ENCODE measurements at places on chromosomes 12 and 14.

DNA sequence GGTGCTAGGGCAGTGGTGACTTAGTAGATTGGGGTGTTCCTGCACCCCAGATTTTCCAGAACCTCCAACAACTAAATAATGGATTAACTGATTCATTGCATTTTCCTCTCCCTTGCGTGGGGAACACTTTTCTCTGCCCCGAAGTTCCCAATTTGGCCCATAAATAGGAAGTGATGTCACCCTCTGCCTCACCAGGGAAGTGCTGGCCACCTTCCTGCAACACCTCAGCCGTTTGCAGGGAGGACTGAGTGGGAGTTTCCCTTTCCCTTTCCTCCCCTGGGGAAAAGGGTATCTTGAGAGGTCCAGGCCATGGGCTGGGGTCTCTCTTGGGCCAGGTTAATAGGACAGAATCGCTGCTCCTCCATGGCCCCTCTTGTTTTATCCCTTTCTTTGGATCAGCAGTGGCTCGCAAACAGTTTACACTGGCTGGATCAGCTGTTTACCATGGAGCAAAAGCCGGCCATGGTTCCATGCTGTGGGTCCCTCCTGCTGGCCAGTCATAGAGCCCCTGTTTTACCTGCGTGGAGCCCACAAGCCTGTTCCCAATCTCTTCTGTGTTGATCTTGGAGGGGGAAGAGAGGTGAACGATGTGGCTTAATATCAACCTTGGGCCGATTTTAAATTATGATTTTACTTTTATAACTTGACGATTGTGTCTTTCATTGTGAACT is 91.6 kb upstream of the VRK1 start:
- DNase-seq, result no peak

DNA sequence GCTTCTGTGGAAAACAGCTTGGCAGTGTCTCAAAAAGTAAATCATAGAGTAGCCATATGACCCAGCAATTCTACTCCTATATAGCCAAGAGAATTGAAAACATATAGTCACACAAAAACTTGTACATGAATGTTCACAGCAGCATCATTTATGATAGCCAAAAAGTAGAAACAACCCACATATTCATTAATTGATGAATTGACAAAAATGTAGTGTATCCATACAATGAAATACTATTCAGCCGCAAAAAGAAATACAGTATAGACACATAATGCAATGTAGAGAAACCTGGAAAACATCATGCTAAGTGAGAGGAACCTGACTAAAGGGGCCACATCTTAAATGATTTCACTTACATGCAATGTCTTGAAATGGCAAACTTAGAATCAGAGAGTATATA is 326.6 kb downstream of the KCNH5 start:
- no peak for DNase-seq

GRCh38 chr14:89040080-89040459 is 215.6 kb downstream of the TTC8 start:
- DNase-seq, result no peak

GRCh38 chr12:56898938-56899337 is 35.3 kb downstream of the SDR9C7 start:
- peak; percentile 89 for DNase-seq

GRCh38 chr12:109888179-109889020 is 8.1 kb upstream of the GLTP start:
- DNase-seq, result no peak

GRCh38 chr14:104599446-104599845 is 5.1 kb downstream of the TMEM179 start:
- no peak for DNase-seq

DNA sequence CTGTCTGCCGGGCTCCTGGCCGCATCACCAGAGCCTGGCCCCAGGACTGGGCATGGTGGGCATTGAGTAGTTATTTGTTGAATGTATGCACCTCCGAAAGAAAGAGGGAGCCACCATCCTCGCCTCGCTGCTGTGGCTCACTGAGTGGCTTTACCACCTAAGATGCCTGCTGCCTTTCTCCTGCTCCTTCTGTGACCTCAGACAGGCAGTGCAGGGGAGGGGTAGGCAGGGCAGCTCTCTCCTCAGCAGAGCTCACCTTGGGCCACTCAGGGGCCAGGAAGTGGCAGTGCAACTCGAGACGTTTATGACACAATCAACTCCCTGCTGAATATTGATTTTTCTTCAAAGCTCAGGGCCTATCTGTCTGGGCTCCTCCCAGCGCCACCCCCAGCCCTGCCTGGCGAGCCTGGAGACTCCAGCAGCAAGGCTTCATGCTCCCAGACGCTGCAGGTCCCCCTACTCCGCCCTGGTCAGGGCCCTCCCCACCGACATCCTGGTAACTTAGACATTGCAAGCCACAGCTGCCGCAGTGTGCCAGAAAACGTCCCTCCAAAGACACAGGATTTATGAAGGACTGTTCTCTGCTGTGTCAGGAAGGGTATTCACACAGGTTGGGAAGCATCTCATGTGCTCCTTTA is 84.3 kb upstream of the DIO3 start:
- no peak for DNase-seq

DNA sequence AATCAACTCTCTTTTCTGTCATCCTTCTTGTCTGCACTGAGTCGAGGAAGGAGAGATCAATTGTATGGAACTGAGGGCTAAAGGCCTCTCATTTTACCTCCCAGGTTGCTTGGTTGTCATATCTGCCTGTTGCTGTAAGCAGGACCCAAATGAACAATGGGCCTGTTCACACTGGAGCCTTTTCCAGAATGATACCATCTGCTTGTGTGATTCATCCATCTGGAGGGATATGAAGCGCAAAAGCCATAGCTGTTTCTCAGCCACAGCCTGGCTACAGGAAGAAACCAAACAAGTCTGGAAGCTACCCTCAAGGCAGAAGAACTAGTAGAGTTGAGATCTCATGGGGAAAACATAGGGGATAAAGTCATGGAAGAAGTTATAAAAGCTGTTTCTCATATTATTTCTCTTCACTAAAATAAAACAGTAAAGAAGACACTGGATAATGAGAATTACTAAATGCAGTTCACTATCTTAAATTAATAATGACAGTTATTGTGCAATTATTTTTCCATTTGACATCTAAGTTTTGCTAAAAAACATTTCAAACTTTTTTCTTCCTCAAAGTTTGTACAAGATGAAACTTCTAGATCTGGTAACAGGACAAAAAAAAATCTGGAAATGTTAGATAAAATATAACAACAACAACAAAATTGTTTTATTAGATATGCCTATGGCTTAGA is 106.3 kb downstream of the SPTSSA start:
- no peak for DNase-seq

DNA sequence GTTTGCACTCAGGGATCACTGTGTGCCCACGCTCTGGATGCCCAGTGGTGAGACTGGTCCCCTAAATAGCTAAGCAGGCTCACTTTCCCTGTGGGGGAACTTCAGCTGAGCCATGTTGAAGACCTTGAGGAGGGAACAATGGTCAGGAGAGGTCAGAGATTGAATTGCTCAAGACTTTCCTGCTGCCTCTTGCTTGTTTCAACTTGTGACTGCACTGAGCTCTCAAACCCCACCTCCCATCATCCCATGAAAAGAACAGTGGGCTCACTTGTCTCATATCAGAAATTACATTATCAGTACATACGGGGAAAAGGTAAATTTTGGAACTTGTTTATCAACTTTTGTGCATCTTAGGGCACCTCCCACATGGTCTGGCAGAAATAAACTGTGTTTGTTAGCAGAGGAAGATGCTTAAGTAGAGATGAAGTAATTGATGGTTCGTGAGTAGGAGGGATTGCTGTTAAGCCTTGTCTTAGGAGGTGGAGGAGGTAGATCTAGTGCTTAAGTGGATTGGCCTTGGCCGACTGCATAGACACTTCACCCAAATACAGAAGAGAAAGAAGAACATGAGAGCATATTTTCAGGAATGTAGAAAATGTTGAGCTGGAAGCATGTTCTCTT is 15.0 kb upstream of the SERPINA1 start:
- DNase-seq, result no peak

DNA sequence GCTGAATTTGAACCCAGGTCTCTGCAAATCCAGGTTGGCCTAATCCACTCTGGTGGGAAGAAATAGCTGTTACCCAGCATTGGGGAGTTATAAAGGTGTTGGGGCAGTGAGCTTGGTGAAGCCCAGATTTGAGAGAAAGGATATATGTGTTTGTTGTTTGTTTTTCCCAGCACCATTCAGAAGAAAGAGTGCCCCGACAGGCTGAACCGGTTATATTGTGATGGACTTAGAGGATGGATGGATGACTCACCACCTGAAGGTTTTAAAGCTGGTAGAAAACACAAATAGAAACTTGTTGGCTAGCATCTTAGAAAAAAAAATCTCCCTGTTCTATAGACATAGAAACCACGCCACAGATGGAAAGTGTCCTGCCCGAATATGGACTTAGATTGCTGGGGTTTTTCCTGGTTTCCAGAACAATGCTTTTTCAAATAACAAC is 404.6 kb downstream of the MED13L start:
- DNase-seq, result no peak

DNA sequence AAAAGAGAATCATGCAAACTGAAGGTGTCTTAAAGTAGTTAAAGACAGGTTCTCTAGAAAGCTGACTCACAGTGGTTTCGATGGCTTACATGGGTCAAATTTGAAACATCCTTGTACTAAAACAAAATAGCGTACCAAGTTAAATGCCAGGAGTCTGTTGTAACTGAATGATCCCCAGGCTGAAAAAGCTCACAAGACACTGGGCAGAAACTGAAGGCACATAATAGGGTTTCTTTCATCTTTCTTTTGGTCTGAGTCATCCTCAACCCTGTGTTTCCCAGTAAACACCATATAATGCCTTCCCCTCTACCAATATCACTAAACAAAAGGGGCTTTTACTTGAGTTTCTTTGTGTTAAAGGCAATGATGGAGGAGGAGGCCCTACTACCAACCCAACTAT is 12.8 kb downstream of the ZFYVE1 start:
- no peak for DNase-seq

DNA sequence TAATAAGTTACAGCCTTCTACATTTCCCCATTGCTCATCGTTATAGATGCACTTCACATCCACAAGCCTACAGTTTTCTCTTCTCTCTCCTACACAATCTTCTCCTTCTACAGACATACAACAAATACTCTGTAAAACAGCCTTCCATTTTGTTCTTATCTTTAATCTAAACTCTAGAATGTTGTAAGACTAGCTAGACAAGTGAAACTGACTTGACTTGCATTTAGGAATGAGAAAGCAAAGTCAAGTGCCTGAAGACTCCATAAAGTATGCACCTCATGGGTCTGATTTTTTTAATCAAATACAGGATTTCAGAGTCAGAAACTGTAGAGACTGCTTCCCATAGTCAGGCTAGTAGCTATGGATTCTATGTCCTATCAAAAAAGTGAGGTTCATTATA is 190.3 kb downstream of the KLHL28 start:
- DNase-seq, result no peak

DNA sequence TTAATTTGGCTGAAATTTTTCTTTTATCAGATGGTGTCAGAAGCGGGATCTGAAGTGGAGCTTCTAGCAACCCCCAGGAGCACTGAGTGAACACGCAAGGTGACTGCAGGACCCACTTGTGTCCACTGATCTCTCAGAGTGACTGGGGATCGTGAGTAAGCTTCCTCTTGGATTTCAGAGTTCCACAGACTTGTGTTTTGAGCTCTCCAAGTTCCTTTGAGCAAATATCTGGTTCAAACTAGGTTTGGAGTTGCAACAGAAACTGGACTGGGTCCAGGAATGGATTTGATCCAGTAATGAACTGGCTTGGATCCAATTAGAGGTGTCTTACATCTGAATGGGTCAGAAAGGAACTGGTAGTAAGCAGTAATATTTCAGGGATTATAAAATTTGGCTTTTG is 24.7 kb upstream of the B4GALNT1 start:
- DNase-seq, result no peak

DNA sequence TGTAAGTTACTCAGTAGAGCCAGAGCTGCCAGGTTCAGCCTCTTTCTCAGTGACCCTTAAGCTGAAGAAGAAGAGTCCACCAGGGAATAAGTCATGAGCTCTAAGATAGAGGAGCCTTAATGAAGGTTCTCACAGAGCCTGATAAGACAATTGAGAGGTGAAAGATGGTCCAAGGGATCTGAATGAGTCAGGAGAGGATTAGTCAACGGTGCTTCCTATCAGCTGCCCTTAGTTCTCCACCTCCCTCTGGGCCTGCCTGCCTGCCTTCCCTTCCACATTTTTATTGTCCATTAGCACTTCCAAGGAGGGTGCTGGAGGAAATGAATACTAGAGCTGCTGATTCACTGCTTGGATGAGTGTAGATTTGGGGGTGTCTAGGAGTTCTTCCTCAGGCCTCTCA is 161.7 kb upstream of the RMST start:
- DNase-seq, result no peak

GRCh38 chr14:91751719-91752118 is 19.8 kb upstream of the CATSPERB start:
- no peak for DNase-seq

DNA sequence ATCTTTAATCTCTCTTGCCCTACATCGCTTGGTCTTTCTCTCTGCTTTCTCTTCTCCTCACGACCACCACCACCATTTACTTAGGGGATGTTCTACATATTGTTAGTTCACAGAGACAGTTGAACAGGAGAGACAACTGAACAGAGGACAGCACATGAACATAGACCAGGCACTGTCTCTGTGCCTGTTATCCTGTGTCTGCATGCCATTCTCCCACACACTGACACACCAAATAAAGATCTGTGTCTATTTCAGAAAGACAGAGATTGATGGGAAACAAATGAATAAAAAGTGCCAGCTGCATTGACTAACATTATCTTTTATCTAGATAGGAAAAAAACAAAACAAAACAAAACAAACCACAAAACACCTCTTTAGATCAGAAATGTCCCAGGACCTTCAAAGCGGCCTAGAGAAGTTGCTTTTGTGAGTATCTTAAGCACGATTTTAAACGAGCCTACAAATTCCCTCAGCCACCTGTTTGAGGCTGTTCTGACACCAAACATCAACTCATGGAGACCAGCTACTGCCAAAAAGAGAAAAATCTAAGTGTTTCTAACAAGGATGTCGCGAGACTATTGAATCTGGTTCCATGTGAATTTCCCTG is 77.6 kb upstream of the PARP11 start:
- no peak for DNase-seq

DNA sequence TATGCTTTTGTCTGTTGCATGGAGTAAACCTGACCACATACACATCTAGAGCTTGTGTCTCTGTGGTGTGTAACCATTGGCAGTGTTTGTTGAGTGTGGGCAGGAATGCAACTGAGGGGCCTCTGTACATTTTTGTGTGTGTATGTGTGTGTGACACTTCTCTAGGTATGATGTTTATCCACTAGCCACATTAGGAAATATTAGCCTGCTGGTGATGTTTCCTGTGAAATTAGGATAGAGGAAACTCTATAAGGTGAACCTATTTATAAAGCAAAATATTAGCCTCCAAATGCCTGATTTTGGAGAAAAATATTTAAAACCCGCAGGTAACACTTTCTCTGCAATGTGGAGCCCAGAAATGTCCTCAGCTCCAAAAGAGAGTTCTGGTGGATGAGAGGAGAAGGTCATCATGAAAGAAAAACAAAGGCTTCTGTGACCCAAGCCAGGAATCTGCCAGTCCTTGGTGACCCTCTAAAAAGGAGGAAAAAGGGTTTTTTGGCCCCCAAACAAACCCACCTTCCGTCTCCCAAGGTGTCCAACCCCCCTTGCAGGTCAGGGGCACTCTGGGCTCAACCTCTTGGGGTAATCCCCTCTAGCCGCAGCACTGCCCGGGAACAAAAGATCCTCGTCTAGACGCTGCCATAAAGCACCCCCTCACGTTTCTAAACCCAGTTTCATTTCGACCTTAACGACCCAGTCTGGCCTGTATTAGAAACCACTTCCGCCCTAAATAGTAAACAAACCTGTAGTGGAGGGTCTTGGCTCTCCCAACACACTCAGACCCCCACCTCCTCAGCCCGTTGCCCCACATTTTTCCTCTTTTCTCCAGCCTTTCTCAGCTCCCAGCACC is 3.1 kb upstream of the HOTAIR start:
- DNase-seq, result no peak

- no peak for DNase-seq
Measured at GRCh38 chr14:20194101-20194500, 3.4 kb downstream of the OR11G2 start.
